Heart right ventricle (tissue), 16 donors: ENCODE measurements at places on chromosomes 1 and 21. TPM values are rescaled to one million over a fixed set of nuclear protein-coding genes. Genes with fewer than 3 reads are reported as not detected.

Gene STYXL2
- 638 TPM for total RNA-seq

Gene DENND2C
- 2.8 TPM for total RNA-seq

DNA sequence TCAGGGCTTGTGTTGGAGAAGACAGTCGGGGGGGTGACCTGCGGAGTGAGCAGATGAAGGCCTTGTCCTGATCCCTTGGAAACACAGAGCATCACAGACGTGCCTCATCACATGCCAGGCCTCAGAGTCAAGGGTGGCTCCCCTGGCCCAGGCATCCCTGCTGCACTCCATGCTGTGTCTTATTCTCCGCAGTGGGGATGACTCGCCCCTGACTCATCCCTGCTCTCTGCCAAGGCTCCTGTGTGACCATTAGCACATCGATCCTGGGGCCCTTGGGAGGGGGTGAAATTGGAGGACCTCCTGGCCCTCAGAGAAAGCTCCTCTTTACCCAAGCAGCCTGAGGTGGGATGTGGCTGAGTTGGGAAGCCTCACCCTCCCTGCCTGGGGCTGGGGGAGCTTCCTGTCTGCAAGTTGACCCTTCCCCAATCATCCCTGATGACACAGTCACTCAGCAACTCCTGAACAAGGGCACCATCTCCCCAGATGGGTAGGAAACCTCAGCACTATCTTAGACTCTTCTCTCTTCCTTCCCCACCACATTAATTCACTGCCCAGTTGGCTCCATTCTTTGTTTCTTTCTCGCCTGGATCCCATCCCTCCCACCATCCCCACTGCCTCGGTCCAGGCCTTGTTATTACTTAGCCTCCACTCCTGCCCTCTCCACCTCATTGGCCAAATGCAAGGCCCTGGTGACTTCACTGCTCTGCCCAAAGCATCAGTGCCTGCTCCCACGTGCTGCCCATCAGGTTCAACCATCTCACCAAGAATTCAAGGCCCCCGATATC is 74.6 kb downstream of the CAMK2N1 start:
- H3K36me3 ChIP-seq: no peaks in the 10 kb centered on the region
- H3K27me3 ChIP-seq: no peaks in the 10 kb centered on the region
- no peak overlapping the region for H3K27ac ChIP-seq
- H3K4me1 ChIP-seq: peaks cover 3% of the 10 kb centered on the region

DNA sequence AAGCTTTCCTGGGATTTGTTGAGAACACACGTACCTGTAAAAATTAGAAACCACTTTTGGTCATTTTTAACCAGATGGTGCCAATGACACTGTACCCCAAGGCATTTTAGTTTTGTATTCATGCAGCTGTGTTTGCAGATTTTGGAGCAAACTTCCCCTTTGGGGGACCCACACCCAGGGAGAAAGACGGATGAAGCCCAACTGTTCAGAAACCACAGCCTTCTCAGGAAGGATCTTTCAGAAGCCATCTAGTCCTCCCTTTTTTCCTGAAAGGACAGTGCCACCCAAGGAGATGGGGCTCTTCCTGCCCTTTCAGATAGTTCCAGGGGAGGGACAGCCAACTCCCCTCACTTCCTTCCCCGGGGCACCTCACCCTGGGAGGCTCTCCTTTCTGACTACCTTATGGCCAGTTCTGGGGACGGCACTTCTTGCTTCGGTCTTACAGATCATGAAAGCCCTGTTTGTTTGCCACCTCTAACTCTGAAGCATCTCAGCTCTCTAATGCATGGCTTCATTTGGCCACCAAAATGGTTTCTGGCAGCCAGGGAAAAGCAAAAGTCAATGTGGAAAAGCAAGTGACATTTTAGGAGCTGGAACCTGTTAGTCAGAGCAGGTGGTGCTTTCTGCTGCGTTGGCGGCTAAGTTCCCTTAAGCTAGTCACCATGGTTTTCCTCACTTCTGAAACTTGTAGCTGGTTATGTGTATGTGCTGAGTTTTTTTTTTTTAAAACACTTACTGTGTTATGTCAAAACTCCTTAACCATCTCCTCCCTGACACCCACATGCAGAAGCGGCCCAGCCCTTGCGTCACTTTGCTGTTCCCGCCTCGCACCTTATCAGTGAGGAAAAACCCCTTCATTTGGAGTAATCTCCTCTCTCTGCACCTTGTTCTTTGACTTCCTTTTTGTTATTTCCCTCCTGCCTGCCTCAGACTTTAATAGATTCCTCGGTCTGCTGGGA is 10.1 kb downstream of the TMCC2 start:
- H3K27me3 ChIP-seq: no peaks in the 10 kb centered on the region
- H3K27ac ChIP-seq: no peak overlapping the region

Gene FNBP1L
- 20.6 TPM for total RNA-seq

GRCh38 chr1:201279313-201279712 is 4.0 kb upstream of the PKP1 start:
- no peak for DNase-seq
- H3K4me3 ChIP-seq: no peak overlapping the region
- no peak overlapping the region for H3K27ac ChIP-seq
- H3K27me3 ChIP-seq: peaks cover 36% of the 10 kb centered on the region
- no peaks in the 10 kb centered on the region for H3K36me3 ChIP-seq
